ENCODE measurements at places on chromosomes 11 and 22.
A peak's percentile ranks its signal among the peaks of the same experiment; 100 is the strongest.

DNA sequence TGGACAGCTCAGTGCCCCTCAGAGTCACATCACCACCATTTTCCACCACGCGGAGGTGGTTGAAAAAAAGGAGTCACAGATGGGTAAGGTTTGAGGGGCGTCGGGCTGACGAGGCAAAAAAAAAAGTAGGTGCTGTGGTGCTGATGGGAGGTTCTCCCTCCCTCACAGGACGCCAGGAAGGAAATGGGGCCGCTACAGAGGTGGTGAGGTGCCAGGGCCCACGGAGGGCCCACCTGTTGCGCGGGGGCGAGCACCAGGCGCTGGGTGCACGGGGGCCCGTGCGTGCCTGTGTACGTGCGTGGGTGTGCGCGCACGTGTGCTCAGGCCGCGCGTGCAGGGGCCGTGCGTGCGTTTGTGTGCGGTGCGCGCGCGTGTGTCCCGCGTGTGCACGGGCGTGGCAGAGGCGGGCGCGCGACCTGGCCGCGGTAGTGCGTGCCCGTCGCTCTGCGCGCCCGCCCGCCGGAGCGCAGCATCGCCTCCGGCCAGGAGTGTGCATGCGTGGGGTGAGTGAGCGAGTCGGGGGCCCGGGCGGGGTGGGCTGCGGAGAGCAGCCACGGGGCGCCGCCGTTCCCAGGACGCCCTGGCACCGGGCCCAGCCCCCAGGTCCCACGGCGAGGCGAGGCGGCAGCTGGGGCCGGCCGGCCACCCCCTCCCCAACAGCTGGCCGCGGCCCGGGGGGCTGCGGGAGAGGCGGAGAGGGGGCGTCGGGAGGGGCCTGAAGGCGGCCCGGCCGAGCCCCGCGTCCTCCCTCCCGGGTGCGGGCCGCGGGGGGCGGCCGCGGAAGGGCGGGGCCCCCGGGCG is 2.8 kb downstream of the PDGFB start:
- DNase-seq, result no peak

DNA sequence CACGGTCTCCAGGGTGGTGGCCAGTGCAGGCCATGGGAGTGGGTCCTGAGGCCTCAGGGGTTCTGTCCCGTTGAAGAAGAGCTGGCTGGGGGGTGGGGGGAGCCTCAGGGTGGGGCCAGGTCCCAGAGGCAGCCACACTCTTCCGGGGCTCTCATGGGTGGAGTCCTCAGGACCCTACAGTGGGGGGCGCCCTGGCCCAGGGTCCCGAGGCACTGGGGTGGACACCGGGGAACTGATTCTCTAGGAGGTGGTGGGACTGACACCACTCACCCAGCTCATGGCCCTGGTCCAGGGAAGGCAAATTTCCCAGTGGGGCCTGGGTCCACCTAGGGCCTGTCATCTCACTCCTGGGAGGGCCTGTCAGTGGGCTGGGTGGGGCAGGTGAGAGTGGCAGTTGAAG is 12.8 kb downstream of the GGT5 start:
- no peak for DNase-seq

- DNase-seq, result no peak
Observed at GRCh38 chr11:47175746-47176327, 842 bp downstream of the ARFGAP2 start.

DNA sequence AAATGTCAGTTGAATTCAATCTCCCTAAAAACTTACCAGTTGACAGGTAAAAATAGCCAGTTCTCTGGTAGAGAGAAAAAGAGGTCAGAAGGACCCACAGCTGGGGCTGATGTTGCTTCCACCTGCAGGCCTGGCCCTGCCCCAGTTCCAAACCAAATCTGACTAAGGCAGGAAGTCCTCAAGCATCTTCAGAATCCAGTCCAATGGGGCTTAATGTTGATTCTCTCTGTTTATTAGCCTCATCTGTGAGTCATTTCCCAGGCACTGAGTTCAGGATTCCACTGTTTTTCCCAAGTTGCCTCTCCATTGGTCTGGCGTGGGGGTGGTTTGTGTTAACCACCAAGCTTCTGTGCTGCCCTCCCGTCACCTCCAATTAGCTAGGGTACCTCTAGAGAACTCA is 601.8 kb downstream of the INSC start:
- DNase-seq, result no peak

DNA sequence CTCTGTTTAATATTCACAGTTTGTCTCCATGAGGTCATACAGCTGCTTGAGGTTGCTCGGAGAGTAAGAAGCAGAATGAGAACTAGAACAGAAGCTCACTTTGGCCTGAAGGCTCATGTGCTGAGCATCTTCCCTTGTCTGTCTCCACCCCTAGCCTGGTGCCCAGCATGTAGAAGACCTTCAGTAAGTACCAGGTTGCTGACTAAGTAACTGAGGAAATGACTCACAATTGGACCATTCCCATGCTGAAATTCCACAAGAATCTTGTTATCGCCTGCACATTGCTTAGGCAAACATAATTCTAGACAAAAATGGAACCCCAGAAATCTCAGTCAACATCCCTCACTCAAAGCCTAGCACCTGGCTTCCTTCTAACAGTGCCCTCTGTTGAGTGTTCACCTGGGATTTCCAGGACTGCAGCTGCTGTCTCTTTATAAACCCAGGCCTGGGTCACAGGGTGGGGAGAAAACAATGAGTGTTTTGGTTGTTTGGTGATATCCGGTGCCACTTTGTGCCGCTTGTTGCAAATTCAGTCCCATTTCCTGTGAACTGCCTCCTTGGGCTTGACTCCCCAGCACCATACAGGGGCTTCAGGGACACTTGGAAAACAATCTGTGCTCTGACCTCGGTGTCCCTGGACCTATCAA is 406.8 kb downstream of the ETS1 start:
- DNase-seq, result no peak

DNA sequence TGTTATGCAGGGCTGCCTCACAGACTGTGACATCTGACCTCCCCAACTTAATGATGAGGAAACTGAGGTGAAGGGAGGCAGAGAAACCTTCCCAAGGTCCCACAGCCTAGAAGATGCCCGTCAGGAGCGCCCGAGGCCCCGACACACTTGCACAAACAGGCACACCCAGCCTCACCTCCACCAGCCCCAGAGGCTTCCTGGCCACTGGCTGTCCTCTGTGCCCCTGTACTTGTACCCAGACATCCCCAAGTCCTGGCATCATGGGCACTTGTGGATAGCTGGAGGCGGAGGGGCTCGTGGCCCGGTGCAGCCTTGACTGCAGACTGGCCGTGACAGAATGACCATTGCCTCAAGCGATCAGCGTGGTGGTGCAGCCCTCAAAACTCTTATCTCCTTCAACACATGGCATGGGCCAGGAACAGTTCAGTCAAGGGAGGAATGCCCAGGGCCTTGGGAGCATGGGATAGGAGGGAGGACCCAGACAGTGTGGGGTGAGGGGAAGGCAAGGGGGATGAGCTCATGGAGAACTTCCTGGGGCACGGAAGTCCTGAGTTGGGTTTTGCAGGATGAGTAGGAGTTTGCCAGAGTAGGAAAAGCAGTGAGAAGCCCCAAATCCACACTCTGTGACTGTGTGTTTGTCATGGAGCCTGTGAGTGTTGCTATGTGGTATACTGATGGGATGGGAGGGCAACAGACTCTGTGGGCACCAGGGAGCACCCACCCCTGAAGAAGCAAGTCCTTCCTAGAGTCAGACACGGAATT is 25.8 kb upstream of the PPARA start:
- DNase-seq, result no peak

DNA sequence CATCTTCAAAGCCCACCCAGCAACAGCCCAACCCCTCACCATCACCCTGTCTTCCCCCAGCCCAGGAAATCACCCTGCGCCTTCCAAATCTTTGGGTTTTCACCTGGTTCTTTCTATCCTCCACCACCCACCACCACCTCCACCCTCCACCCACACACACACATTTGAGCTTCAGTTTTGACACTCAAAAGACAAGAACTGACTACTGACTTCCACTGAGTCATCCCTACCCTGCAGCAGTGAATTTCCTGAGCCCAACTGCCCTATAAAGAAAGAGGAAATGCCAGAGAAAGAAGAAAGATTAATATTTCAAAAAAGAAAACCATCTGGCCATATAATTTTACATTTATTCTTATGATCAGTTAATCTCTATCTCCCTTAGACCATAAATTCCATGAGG is 137.5 kb downstream of the CHST1 start:
- DNase-seq, result no peak

DNA sequence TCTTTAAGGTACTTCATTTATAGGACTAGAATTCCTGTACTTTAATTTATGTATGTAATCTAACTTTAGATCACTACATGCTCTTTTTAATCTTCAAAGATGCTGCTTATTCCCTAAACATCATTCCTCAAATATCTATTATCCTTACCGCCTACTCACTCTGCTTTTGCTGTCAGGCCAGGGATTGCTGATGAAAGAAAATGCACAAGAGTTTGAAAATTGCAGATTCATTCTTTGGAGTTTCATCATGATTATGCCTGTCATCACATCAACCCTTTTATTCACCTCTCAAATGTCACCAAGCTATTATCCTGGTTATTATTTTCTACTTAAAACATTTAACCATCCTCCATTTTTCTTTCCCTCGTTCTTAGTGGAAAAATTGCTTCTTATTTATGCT is 802.7 kb downstream of the METTL15 start:
- no peak for DNase-seq

DNA sequence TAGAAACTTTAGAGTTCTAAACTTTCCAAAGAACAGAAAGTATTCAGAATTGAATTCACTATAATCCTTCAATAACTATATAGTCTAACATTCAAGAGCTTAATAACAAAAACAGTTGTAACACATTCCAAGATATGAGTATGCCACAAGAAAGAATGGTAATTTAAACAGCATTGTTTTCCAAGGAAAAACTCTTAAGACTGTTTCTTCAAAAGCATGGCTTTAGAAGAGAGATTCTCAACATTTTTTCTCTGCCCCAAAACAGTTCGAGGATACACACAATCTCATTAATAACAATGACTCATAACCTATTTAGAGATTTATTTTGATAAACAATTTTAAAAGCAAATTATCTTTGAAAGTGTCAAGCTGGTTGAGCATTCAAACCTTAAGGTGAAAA is 16.7 kb upstream of the ARHGAP32 start:
- DNase-seq, result no peak

DNA sequence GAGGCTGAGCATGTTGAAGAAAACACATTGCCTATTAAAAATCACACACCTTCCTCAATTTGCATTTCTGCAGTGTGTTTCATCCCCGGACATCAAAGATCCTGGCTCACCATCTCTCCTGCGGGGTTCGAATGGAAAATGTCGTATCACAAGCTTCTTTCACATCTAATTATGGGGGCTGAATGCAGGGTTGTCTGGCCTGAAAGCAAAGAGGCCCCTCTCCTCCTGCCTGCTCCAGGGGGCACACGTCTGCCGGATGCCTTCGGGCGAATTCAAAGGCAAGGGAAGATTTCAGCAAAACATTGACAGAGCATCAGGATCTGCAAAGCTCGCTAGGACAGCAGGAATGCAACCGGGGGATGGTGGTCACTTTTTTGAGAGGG is 1447.7 kb downstream of the TBC1D22A start:
- no peak for DNase-seq

GRCh38 chr11:15468466-15468865 is 353.7 kb downstream of the INSC start:
- DNase-seq, result no peak

DNA sequence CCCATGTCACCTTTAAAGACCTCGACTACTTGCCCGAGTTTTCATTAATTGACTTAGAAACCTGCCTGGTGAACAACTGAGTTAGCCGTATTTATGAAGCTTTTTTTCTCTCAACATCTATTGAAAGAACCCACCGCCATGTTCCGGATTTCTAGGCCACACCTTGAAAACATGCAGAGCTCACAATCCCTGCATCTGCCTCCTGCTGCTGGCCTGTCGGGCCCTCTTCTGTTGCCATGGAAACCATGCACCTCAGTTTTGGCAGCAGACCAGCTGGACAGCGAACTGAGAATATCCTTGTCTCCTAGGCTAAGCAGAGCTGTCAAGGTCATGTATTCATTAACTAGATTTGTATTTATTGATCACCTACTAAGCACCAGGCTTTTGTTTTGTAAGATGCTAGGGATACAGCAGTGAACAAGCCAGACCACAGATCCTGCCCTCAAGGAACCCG is 4.3 kb upstream of the PATZ1 start:
- DNase-seq, result peak; percentile 79

- no peak for DNase-seq
Observed at GRCh38 chr11:78829146-78829545, 254.5 kb upstream of the NARS2 start.

- no peak for DNase-seq
Observed at GRCh38 chr11:47969401-47969800, 11.0 kb upstream of the PTPRJ start.

DNA sequence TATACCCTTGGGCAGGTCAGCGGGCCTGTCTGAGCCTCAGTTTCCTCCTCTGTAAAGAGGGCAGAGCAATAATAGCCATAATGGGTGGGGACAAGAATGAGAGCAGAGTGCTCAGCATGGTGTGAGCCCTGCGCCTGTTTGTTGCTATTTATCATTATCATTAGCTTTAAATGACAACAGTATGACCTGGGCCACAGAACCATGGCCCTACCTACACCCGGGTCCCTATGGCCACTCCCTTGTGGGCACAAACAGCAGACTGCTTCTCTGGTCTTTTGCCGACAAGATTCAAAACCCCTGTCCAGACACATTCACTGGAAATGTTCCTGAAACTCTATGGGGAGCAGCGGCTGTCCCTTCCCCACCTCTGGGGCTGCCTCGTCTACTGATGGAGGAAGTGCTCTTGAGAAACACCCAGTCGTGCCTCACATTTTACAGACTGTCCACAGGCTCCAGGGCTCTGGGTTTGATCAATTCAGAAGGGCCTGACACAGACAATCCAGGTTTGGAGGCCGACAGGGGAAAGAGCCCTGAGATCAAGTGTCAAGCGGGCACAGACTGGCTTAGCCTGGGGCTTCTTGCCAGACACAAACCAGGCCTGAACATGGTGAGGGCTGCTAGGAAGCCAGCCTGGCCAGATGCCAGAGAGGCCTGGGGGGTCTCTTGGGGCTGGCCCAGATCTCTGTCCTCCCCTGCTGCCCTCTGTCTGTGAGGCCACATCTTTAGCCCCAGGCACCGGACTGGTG is 112.5 kb upstream of the CD82 start:
- no peak for DNase-seq

DNA sequence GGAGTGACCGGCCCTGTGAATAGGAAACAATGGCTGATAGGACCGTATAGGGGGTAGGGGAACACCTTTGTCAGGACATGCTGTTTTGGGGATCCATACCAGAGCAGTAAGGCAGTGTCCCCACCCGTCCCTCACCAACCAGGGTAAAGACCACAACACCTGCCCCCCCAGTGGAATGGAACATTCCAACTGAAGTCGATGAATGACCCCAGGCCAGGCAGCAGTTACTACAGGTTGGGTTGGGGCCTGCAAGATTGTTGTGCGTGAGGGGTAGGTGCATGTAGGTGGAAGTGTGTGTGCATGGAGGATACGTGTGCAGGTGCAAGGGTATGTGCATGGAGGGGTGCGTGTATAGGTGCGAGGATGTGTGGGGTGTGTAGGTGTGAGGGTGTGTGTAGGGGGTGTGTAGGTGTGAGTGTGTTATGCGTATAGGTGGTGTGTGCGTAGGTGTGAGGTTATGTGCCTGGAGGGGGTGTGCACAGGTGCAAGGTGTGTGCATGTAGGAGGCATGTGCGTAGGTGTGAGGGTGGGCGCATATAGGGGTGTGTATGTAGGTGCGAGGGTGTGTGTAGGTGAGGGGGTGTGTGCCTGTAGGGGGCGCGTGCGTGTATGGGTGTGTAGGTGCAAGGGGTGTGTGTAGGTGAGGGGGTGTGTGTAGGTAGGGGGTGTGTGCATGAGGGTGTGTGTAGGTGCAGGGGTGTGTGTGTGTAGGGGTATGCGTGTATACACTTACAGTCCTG is 32.9 kb downstream of the PISD start:
- no peak for DNase-seq

Data from SK-N-DZ (cell line).